ENCODE measurements at places on chromosomes 12 and 14.

DNA sequence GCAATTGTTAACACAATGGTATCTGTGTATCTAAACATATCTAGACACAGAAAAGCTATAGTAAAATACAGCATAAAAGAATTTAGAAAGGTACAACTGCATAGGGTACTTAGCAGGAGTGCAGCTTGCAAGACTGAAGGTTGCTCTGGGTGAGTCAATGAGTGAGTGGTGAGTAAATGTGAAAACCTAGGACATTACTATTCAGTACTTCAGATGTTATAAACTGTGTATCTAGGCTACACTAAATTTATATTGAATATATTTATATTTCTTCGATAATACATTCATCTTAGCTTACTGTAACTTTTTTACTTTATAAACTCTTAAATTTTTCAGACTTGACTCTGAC is 409.0 kb upstream of the DCN start:
- DNase-seq: peak; percentile 32

DNA sequence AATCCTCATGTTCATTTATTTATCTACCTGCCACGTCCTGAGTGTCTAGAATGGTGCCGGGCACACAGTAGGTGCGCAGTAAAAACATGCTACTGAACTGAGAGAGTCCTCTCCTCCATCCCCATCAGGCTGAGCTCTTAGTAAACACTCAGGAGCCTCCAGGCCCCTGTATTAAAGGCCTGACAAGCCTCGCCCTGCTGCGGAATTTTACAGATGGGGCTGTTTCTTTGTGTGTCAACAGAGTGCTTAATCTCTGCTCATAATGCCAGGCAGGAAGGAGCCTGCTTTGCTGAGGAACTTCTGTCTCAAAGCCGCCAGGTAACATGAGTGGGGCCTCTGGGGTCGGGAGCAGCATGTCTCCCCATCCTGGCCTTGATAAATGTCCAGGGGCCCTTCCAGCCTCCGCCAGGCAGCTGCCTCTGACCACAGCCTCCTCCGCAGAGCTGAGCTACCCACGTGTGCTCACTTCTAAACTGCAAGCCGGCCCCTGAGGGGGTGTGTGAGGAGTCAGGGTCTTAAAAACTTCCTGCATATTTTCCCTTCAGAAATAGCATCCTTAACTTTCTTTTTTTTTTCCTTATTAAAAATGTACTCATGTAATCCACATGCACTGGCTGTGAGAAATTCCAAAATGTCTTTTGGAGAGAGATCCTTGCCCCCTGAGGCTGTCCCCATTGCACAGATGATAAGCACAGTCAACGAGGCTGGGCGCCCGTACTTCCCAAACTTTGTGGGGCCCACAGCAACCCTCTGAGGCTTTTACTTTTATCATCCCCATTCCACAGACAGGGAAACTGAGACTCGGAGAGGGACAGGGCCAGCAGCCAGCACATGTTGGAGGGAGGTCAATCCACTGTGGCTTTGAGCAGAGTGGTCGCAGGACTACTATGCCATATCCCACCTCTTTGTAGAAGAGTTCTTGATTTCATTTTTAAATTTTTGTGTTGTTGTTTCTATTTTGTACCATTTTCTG is 116.0 kb upstream of the NCOR2 start:
- no peak for DNase-seq

DNA sequence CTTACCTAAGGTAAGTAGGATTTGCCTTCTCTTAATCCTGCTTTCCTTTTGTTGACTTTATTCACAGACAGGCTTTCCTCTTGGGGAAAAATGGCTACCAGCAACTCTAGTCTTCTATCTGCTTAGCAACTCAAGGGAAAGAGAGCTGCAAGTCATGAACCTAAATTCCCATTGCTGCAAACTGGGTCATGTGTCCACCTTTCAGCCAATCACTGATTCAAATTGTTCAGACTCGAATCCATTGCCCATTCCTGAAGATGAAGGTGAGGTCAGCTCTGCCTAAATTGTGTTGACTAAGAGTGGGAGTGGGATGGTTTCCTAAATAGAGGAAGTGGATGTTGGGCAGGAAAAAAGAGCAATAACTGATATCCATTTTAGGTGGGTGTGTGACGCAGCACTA is 7.7 kb downstream of the FBXW8 start:
- DNase-seq: no peak

- DNase-seq: peak; percentile 34
These were observed 8.0 kb upstream of the C12orf42 start for GRCh38 chr12:103503546-103504480.

DNA sequence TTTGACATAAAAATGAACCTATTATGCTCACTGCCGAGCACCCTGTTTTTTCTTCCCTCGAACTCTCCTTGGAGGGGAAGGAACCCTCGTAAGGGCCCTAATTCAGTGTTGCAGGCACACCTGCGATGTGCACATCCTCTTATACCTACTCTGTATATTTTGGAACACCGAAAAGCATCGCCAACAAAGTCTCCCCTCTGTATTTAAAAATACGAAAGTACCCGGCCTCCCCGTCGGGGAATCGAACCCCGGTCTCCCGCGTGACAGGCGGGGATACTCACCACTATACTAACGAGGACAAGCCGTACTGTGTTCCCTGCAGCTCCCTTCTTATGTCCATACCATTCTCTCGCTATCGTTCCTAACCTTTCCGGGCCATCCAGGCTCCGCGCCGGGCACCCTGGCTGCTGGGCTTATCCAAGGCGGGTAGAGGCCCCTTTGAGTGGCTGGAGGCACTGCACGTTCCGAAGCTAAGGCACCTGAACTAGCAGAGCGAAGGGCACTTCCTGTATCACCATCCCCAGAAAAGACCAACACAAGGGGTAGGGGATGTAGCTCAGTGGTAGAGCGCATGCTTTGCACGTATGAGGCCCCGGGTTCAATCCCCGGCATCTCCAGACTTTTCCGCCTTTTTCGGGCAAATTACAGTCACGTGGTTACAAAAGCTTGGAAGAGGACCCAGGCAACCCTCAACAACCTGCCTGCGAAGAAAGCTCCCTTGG is 25.1 kb upstream of the UBC start:
- DNase-seq: peak; percentile 95

- DNase-seq: no peak
These were observed 83.0 kb downstream of the PPFIBP1 start for GRCh38 chr12:27606986-27607385.

GRCh38 chr12:15216036-15216889 is 5.0 kb downstream of the RERG start:
- DNase-seq: no peak

GRCh38 chr14:78152201-78153063 is 17.7 kb upstream of the NRXN3 start:
- no peak for DNase-seq

DNA sequence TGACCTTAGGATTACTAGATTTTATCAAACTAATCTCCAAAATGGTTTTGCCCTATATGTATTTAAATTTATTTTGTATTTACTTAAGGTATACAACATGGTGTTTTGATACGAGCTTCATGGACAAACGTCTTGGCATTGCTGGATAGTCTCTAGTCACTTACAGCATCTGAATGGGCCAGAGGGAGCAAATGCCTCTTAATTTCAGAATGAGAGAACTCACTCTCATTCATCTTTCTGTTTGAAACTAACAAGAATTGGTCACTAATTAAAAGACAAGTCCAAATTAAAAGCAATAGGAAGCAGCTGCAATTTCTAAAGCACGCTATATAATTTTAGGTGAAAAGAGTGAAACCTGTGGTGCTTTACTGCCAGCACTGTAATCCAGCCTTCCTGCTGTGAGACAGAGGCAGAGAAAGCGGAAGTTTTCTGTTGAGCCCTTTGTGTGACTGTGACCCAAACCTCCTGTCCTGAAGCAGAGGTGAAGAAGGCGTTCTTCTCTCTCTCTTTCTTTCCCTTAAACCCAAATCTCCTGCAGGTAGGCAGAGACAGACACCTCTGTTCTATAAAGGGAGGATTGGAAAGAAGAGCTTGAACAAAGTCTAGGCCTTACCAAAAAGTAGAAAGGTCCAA is 184.6 kb upstream of the NAV3 start:
- no peak for DNase-seq

DNA sequence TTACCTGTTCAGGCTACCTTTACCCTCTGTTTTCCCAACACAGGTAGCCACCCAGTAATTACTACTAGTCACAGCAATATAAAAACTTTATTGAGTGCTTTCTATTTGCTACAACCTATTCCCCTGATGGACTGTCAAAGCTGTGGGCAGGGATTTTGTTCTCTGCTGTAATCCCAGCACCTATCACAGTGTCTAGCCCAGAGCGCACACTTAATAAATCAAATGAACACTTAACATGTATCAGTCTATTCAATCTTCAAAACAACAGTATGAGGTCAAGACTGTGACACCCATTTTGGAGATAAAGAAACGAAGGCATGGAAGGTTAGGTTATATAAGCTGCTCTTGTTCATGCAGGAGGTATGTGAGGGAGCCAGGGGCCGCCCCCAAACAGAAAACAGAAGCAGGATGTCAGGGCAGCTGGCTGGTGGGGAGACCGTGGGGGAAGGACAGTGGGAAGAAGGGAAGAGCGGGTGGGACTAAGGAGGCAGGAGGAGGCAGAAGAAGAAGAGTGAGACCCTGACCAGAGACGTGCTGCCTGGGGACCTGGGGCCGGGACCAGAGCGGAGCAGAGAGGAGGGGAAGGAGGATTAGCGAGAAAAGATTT is 1.7 kb downstream of the TNFRSF1A start:
- no peak for DNase-seq

DNA sequence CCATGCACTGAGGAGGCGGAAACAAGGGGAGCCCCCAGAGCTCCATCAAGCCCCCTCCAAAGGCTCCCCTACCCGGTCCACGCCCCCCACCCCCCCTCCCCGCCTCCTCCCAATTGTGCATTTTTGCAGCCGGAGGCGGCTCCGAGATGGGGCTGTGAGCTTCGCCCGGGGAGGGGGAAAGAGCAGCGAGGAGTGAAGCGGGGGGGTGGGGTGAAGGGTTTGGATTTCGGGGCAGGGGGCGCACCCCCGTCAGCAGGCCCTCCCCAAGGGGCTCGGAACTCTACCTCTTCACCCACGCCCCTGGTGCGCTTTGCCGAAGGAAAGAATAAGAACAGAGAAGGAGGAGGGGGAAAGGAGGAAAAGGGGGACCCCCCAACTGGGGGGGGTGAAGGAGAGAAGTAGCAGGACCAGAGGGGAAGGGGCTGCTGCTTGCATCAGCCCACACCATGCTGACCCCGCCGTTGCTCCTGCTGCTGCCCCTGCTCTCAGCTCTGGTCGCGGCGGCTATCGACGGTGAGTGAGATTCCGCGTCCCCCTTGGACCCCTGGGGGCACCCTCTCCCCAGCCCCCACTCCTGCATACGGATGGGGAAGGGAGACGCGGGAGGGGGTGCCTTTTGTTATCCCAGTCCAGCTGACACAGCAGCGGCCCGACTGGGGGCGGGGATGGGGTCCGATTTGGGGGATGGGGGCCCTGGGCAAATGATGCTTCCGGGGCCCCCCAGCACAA is 400 bp downstream of the LRP1 start:
- DNase-seq: no peak

DNA sequence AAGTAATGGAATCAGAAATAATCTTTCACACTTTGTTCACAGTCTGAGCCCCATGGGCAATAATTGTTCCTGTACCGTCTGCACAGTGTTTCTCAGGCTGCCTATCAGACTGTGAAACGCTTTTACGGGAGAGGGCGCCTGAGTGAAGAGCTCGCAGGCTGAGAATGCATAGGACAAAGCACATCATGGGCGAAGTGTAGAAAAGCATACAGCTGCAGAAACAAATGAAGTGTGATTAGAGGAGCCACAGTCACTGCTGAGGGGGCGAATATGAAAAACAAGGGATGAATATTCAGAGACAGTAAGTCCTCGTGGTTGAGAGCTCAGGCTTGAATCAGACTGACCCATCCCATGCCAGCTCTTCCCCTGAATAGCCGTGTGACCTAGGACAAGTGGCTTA is 438.4 kb upstream of the DCN start:
- no peak for DNase-seq

DNA sequence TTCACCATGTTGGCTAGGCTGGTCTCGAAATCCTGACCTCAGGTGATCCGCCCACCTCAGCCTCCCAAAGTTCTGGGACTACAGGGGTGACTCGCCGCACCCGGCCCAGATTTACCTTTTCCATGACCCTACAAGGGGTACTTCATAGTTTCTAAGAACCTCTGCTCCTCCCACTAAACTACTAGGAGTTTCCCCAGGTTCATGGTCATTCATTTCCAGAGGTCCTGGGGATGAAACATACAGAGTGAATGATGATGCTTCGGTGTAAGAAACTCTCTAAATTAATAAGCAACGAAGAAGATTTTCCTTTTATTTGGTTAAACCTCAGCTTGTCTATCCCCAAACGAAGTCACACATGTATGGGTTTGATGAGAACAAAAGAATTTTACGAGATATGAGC is 56.9 kb downstream of the AMN start:
- DNase-seq: no peak

- DNase-seq: peak; percentile 25
These were observed 44.9 kb downstream of the CHST11 start for GRCh38 chr12:104501660-104502059.

DNA sequence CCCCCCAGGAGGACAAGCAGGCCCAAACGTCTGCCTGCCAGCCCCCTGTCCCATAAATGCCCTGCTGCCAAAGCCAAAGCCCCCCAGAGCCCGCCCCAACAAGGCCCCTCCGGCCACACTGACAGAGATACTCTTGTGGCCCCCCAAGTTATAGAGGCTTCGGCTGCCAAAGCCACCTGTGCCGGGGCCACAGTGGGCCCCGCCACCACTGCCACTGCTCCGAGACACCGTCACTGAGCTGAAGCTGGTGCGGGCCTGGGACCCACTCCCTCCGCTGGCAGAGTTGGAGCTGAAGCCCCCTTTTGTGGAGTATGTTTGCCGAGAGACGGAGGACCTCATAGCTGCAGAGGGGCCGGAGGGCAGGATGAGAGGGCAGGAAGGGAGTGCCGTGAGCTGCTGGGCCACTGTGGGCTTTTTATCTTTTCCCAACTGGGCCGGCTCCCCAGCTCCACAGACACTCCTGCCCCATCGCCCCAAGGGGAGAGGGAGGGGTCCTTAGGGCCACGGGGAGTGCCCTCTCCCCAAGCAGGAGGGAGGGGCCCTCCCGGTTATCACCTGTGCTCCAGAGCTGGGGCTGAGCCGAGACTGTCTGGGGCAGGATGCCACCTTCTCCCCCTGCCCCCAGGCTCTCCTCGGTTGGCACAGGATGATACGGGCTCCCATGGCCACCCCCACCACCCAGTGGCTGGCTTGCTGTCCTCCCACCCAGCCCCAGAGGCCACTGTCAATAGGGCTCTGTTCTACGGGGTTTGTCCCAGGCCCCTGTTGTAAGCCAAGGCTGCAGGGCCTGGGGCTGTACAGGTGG is at the start of gene KRT79:
Gene KRT79, minus strand, starts transcription at position 390 of the 805 bp plus-strand sequence. Its CDS starts 51 bp downstream, at position 339.
- DNase-seq: no peak

- no peak for DNase-seq
These were observed 13.2 kb upstream of the COCH start for GRCh38 chr14:30861200-30861599.

DNA sequence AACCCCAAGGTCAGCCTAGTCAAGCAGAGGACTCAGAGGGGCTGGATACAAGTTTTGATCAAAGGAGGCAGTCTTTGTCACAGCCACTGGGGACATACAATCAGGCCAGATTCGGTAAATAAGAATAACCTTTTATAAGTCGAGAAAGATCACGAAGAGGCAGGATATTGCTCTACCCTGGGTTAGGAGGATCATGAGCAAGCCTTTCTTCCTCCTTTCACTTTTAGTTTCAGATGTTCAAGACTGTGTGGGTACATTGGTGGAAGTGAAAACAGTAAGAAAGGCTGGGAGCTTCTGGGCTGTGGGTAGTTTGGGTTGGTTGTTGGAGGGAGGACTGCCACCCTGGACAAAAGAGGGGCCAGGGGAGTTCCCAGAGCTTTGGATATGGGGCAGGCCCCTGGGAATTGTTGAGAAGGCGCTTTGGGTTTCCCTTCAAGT is 127.7 kb downstream of the SNAPC1 start:
- DNase-seq: peak; percentile 74

All from activated CD4-positive, alpha-beta T cell treated with anti-CD3 and anti-CD28 coated beads, Interleukin-2, amount 50 U/mL, for 16 hours (primary cell).